Stimulated activated CD8-positive, alpha-beta memory T cell treated with anti-CD3 and anti-CD28 coated beads, Interleukin-15, amount 100 ng/mL, for 1 hour (primary cell): ENCODE measurements at places on chromosomes 3 and 15.

DNA sequence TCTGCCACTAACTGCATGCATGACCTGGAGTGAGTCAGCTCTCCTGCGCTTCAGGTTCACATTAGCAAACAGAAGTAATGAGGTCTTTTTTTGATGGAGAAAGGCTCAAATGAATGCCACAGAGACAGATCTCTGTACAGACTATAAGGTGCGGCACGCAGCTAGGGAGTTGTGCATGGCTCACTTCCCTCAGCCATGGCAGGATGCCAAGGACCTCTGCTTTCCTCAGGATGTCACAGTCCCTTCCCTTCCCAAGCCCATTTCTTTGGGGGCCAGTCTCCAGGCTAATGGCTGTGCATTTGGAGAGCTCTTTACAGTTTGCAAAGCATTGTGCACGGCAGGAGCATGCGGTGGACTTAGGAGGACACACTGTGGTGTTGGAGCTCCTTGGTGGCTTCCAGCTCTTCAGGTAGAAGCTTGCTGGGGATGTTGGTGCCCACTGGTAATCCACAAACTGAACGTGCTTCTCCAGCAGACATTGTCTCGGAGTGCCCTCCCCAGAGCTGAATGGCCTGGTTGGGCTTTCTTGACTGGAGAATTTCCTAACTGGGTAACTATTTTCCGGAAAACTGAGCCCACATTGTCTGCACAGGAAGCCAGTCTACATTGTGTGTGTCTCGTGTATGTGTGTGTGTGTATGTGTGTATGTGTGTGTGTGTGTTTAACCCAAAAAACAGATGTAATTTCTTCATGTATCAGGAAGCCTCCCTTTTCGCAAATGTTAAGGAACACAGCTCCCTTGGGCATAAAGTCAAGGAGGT, 172.5 kb upstream of the TLE3 start:
- DNase-seq: no peak

- DNase-seq: no peak
These were observed 85.9 kb upstream of the IL12A start for GRCh38 chr3:159902546-159903314.

DNA sequence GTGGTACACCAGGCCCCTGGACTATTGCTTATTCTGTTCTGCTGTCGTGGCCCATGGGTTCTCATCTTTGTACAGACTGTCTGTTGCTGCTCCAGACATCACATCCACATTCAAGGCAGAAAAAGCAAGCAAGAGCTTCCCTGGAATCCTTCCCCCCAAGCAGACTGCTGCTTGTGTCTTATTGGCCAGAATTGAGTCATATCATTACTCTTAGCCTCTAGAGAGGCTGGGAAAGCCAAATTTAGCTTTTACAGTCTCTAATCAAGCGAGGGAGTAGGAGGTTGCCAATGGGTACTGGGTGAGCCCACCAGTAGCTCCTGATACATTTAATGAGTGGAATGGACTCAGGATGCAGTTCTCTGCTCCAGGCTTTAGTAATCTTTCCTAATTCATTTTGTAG, 39.4 kb downstream of the RAB6B start:
- no peak for DNase-seq

DNA sequence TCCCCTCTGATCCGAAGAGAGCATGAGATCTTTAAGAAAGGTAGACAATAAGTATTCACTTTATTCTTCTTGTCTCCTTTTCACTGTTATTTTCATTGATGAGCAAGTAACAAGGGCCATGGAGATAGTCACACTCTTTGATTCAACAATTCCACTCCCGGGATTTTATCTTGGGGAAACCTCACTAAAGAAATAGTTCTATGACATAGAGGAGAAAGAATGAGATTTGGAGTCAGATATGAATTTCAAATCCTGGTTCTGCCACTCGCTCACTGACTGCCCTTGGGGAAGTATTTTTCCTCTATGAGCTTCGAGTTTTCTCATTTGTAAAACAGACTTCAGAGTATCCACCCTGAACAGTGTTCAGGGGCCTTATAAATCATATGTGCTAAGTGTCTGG, 514.6 kb downstream of the NLGN1 start:
- DNase-seq: no peak

GRCh38 chr15:62241135-62241770, 76.2 kb upstream of the C2CD4B start:
- DNase-seq: no peak
